ELF-1 (cell line): ENCODE measurements at places on chromosomes 5 and 9.
A peak's percentile ranks its signal among the peaks of the same experiment; 100 is the strongest.

- no peak for DNase-seq
These were observed 593 bp downstream of the GM2A start for GRCh38 chr5:151253605-151253950.

DNA sequence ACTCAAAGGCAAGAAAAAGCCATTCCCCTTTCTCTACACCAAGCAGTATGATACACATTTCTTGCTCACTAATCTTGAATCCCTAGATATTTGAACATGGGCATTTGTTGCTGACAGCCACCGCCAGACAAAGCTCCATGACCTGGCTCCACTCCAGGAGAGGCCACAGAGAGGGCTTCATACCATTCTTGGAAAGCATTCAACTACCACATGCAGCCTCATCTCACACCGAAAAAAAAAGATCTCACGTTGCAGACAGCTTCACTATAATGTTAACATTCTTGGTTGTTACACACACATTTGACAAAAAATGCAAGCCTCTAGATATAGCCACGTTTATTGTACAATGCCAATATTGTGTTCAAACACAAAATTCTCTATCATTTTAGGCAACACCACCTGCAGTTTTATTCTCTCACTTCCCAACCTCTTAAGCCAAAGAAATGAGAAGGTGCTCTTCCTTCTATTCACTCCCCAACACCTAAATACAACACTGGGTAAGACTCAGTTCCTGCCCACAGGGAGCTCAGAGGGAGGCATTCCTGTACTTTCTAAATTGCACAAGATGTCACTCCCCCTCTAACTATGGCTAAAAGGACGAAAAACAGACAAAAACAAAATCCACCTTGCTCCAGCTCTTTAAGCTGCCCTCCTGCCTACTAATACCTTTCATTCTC, 222.4 kb downstream of the TSSK1B start:
- no peak for DNase-seq

GRCh38 chr5:53276825-53277224, 167.3 kb upstream of the MOCS2 start:
- DNase-seq: no peak

DNA sequence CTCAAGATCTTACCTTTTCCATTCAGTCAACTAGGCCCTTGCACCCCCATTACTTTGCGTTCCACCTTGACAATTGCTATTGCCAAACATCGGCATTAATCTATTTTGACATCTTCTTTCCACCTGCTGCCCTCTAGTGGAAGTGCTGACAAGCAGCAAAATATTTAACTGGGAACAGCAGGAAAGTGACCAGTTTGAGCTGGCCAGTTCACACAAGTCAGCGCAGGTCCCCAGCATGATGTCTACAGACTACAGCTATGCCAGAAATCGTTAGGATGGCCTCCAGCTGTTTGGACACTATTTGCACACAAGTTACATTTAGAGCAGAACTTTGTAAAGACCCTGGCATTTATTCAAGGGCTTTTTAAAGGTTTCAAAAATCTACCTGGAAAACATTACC, 160.1 kb downstream of the GHR start:
- peak; percentile 76 for DNase-seq
